ENCODE measurements at places on chromosomes 7 and 10.

- DNase-seq: no peak
Observed at GRCh38 chr7:128112781-128113221, 81.6 kb upstream of the LRRC4 start.

GRCh38 chr7:85230623-85231022 is 43.8 kb upstream of the SEMA3D start:
- DNase-seq: no peak

DNA sequence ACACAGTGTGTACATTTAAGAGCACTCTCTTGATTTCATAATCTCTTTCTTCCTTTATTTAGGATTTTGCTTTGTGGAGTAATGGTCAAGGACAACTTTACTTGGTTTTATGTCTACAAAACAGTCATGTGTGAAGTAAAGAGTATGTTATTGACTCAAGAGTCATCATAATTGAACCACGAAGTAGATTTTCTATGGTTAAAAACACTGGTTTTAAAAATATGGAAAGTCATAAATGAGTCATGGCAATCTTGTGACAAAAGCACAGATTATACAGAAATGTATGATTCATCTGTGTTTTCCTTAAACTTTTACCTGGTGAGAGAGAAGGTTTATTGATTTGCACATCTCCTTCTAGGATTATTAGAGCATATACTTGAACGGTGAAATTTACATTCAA is 969.7 kb downstream of the GATA3 start:
- no peak for DNase-seq

- DNase-seq: no peak
Observed at GRCh38 chr10:83122336-83122735, 1017.0 kb upstream of the GHITM start.

DNA sequence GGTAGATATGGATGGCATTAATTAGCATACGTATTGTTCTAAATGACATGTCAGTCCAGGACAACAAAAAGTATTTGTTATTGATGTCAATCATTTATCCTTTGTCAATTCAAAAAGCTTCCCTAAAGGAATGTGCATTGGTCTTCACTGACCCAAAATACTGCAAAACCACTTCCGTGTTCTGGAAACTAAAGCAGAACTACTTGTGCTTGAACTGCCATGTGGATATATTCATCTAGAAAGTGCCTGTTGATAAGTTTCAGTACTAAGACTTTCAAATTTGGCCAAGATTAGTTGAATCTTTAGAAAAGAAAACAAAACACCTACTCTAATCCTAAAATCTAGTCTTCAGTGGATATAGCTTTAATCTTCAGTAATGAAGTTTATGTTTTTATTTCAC is 242.1 kb upstream of the PPP1R3A start:
- no peak for DNase-seq

DNA sequence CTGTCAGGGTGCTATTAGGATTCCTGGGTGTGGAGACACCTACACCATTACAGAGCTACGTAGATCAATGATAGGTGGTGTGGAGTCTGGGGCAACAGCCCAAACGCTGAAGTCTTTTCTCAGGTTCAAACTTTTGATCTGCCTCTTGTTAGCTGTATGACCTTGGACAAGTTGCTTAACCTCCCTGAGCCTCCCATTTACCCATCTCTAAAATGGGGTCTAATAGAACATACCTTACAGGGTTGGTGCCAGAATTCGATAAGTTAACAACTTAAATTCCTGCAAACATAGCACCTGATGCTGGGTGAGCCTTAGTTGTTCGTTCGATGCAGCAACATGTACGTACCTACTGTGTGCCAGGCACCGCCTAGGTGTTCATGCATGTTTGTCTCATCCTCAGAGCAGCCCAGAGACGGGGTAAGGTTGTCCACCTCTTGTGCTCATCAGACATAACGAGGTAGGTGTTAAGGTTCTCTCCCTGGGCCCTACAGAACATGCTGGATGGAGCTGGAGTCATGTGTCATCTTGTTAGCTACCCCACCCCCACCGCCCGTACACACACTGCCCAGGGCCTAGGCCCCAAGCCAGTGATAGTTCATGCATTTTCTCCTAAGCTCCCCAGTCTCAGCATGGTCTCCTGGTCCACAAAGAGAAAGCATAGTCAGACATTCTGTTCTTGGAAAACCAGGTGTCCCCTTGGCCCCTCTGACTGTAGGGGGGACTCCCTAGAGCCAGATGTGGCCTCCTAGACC is 41.0 kb upstream of the SLC29A3 start:
- DNase-seq: no peak

DNA sequence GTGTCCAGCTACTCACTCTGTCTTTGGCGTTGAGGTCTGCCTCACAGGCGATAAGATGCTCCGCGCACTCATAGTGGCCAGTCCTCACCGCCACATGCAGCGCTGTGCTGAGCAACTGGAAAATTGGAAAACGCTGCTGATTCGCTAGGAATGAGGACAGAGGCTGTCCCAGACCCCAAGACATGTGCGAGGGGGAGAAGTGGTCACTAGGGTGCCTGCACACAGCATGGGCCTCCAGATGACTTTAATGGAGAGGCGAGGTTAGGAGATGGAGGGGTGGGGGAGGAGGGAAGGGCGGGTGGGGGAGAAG is 5.2 kb downstream of the ANKRD1 start:
- no peak for DNase-seq

Measured in CD4-positive, alpha-beta T cell (primary cell).